ENCODE measurements at places on chromosomes 12 and 14. TPM values are rescaled to one million over a fixed set of nuclear protein-coding genes. Genes with fewer than 3 reads are reported as not detected.

The NFATC4 gene
- total RNA-seq, result 0.93 TPM

The CACNA2D4 gene
- total RNA-seq, result 6.2 TPM

The PGF gene
- total RNA-seq, result 0.17 TPM

The KCNMB4 gene
- 0.40 TPM for total RNA-seq

The RNASE4 gene
- total RNA-seq, result 0.10 TPM

The SCNN1A gene
- 1.4 TPM for total RNA-seq

The COA8 gene
- total RNA-seq, result 40.1 TPM

The LRIG3 gene
- total RNA-seq, result not detected

The TAS2R10 gene
- total RNA-seq, result not detected

The PLBD1 gene
- not detected for total RNA-seq

The NTN4 gene
- total RNA-seq, result not detected

The DEGS2 gene
- total RNA-seq, result 1.3 TPM

The ACSS3 gene
- not detected for total RNA-seq

The TSHR gene
- total RNA-seq, result not detected

The LTA4H gene
- 71.4 TPM for total RNA-seq

The DBX2 gene
- total RNA-seq, result not detected

The USP44 gene
- total RNA-seq, result 10.6 TPM

The BRMS1L gene
- total RNA-seq, result 8.2 TPM

The IGF1 gene
- 0.78 TPM for total RNA-seq

The TMEM119 gene
- total RNA-seq, result not detected

Data from activated CD8-positive, alpha-beta memory T cell treated with anti-CD3 and anti-CD28 coated beads for 36 hours (primary cell).